ENCODE measurements at places on chromosomes 3 and 15.

- no peak for DNase-seq
Measured at GRCh38 chr3:127296166-127296565, 8.3 kb upstream of the PRR20G start.

DNA sequence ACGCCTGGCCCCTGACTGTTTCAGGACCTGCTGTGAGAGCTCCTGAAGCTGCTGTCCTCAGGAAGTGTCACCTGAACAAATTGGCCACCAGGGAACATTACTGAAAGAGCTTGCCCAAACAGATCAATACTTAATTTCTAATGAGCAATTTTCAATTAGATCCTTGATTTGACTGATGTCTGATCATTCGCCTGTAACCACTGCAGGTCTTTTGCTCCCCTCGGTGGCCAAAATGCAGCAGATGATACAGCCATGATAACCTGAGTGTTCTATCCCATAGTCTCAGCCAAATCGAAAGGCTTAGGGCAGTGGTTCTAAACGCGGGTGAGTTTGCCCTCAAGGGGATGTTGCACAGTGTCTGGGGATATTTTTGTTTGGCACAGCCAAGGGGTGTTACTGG lies 57.6 kb upstream of the MEX3B start:
- no peak for DNase-seq

DNA sequence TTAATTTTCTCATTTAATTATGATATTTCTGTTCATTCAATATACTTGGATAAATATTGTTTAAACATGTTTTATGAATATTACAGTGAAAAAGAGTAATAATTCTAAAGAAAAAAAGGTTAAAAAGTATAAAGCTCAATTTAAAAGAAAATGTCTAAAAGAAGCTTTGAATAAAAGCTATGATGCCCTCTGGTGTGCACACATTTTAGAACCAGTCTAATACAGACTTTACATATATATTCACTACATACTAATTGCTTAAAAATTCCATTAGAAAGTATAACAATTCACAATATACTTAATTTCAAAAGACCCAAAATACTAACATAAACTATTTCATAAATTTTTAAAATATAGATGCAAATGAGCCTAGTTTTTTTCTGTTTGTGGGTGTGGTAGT lies 909.1 kb upstream of the ROBO1 start:
- DNase-seq, result no peak

DNA sequence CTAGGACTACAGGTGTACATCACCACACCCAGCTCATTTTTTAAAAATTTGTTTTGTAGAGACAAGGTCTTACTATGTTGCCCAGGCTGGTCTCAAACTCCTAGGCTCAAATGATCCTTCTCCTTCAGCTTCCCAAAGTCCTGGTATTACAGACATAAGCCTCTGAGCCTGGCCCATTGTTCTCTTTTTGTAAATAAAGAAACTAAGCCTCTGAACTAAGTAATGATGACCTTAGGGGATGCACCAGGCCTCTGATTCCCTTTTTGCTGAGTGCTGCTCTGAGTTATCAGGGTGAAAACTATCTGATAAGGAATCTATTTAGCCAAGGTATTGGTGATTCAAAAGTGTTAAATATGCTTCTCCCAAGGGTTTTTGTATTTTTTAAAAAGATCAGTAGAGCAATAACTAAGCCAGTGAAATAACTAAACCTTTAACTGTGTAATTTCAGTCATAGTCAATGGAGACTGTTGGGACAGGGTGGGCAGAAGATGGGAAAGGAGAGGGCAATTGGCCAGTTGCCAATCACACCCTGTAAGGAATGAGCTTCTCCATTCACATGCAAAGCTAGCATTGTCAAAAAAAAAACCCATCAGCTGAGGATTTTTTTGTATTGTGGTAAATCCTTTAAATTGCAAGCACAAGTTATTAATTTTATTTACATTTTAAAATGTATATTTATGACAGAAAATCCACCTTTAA lies 194.8 kb upstream of the PFN2 start:
- DNase-seq, result no peak

- no peak for DNase-seq
Measured at GRCh38 chr3:157271283-157271882, 111.4 kb upstream of the CCNL1 start.

DNA sequence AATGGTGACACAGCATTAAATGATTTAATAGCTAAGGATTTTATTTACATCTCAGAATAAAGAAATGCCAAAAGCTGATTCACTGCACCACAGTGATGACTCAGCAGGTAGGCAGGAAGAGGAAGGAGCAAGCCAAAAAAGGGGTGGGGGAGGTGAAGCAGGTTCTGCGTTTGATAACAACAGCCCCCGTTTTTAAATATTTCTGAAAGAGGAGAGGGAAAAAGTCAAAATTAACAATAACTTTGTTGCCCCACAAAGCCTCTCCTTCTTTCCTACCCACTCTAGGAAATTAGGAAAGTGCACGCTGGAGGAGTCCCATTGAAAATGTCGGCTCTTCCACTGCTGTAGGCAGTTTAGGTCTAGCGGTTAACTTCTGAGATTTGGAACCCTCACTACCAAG lies 9.9 kb upstream of the CCDC54 start:
- no peak for DNase-seq

DNA sequence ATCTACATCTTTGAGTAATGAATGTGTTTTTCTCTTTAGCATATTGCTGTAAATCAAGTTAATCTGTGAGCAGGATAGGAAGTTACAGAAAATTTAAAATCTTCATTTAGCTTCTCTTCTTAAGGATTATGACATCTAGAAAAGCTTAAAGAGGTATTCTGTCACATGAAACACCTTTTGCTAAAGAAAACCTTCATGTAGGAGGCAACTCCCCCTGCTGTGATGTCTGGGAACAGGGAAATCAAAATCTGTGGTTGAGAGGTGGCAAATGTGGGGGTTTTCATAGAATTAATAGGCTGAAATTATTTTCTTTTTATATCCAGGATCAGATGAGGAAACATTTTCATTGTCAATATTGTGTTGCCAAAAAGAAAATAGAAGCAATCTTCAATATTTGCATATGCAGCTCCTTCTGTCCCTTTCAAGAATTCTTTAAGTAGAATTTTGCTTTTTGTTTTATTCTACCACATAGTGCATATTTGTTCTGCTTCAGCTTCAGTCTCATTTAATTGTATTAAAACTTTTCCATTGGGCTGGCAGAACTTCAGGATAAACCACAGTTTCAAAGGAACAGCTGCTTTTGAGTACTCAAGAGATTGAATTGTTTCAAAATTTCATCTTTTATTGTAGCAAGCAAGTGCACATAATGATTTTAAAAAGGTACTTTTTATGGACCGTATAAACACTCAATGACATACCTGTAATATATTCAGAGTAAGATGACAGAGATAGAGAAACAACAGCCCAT lies 128.4 kb downstream of the RAP2B start:
- peak; percentile 43 for DNase-seq
